ENCODE measurements at places on chromosomes 12 and 14.

DNA sequence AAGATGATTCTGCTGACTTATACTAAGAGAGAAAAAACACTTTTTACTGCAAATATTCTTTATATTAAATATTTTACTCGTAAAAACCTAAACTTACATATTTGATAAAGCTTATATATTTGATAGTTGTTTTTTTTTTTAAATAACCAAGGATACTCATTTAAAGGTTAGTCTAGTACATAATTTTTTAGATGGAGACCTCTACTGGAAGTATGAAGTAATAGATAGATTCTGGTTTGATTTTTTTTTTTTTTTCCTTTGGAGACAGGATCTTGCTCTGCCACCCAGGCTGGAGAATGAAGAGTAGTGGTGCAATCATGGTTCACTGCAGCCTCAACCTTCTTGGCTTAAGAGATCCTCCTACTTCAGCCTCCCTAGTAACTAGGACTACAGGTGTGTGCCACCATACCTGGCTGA, 16.4 kb downstream of the ARID2 start:
- DNase-seq: peak; percentile 43

DNA sequence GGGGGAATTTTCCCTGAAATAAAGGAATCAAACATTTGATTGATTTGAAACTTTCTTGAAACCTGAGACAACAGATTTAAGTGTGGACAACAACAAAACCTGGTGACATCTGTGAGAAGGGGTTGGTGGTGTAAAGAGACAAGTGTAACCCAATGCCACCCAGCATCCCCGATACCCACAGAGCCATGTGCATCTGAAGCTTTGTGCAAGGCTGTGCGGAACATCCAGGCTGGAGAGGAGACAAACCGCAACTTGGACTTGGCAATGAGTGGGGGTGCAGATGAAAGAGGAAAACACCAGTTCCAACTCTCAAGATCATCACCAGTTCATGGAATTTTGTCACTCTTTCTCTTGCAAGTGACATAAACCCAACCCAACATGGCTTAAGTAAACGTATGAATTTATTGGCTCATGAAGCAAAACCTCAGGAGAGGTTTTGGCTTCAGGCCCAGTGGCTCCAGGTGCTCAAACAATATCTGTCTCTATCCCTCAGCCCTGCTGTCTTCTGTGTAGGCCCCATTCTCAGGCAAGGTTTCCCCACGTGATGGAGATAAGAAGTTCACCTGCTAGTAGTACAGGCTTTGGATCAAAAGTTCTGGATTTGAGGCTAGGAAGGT, 55.2 kb upstream of the NTF3 start:
- DNase-seq: no peak

DNA sequence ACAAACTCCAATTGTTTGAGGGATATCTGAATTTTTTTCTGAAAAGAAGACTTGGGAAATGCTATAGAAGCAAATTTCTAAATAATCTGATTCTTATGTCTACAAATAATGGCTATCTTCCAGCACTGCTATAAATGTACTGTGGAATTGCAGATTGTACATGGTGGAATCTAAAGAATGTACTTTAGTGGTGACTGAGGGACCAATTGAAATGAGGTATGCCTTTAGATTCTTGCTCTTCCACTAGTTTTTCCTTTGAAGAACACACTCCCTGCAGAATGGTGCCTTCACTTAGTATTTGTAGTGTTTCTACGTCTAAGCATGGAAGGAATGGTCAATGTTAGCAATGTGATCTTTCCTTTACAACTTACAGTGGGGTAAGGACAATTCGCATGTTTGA, 11.7 kb upstream of the PRB4 start:
- DNase-seq: no peak

DNA sequence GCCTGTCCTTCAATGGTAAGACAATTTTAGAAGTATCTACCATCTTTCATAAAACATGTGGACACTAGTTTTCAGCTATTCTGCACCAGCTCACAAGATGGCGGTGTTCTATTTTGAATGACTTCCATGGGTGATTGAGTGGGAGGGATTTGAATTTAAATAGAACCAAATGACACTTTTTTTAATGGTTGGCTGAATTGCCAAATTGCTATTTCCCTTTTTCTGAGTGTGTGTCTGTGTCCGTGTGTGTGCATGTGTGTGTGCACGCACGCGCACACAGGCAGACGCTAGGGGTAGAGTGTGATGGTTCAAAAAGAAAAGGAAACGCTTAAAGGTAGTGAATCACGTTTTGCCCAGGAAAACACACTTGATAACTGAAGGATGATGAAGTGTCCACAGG, 362.6 kb downstream of the DAD1 start:
- no peak for DNase-seq

DNA sequence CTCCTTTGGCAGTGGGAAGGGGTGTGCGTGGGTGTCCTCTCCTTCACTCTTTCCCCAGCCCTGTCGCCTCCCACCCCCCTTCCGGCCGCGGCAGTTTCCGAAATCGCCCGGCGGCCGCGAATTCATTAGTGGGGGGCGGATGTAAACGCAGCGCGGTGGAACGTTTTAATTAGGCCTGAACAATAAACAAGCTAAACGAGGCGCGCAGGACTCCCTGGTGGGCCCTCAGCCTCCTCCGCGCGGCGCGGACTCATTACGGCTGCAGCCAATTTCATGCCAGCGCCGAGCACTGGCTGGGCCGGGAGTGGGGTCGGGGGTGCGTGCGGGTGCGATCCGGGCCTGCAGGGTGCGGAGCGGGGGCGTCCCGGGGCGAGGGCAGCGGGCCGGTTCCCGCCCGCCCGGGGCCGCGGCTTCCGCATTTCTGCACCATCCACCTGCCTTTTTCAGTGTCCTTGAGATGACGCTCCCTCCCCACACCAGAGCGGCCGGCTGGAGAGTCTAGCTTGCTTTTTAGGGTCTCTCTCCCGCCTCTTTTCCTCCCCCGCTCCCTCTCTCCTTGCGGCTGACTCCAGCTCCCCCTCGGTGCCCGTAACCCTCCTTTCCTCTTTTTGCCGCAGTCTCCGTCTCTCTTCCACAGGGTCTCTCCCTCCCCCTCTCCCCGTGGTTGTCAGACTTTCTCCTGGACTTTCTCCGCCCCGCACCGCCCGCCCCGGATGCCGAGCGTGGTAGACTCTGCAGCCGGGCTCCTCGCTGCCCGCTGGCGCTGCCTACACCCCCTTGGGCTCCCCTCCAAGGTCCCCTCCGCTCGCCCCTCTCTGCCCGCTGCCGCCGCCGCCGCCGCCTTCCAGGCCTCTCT, at the start of gene CISTR:
Gene CISTR, minus strand, starts transcription at position 644 of the 856 bp plus-strand sequence.
- DNase-seq: no peak

GRCh38 chr12:125983784-125984500, 918.7 kb downstream of the AACS start:
- no peak for DNase-seq

DNA sequence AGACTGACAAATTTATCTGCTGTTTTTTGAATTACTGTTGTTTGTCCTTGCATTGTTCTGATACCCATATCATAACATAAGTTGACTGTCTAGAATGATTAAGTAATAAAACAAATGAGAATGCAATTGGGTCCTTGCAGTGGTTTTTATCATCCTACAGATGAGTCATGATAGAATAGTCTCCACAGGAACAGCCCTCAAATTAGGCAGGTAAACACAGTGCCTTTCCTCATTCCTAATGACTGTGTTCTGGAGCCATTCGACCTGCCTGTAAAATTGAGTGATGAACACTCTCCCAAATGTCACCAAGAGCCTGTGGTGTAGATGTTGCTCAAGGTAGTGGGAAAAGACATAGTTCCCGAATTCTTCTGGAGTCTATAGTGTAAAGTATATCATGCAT, 12.3 kb downstream of the NKX2-8 start:
- no peak for DNase-seq

DNA sequence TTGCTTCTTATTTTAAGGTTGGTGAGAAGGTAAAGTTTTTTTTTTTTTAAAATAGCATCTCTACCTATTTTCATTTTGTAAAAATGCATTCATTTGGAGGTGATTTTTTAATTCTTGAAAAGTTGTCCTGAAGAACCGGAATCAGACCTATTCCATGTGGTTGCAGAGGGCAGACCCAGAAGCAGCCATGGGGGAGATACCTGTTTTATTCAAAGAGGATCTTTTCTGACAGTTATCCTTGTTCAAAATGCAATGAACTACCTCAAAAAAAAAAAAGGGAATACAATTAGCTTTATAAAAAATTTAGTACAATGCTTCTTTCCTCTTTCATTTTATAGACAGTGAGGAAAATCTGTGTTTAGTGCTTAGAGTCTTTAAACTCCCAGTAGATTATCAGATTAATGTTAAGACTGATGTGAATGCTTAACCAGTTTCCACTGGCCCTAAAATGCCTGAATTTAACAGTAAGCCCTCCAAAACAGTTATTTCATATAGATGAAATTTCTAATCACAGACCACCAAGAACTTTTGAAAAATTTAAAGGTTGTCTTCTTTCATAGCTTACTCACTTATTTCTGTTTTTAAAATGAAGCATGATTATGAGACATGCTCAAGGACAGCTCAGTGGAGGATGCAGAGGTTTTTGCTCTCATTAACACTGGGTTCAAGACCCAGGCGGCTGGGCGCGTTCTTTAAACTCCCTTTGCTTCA, 8.6 kb upstream of the NEMF start:
- no peak for DNase-seq

- no peak for DNase-seq
These were observed 85.5 kb downstream of the PRICKLE1 start for GRCh38 chr12:42504049-42504448.

DNA sequence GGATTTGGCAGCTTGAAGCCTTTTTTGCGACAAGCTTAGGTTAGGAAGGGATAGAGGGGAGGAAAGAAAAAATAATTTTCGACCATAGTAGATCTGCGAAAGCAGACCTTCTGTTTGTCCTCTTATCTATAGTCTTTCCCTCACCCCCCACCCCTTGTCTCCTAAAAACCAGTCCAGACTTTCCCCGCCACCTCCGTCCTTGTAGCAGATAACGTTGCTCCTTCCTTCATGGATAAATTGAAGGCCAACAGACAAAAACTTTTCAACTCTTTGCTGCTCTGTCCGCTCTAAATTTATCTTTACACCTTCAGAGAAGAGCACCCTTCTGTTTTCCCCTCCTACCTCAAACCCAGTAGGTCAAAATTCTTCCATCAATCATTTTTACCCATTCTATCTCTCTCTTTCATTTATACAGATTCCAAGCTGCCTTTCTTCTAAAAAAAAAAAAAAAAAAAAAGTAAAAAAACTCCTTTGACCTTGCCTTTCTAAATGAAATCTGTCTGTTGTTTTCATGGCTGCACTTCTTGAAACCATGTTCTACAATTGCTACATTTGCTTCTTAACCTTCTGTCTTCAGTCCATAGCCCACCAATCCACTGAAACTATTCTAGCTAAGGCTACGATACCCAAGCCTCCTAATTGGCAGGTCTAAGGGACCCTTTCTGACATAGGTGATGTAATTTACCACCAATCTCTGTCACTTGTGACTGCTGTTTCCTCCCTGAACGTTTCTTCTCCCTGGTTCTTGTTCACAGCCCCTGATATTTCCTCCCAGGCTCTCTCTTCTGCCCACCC, 11.1 kb upstream of the NEMF start:
- no peak for DNase-seq

- peak; percentile 78 for DNase-seq
These were observed 2.6 kb upstream of the KLRK1 start for GRCh38 chr12:10392394-10392930.

GRCh38 chr12:58880639-58881038, 39.7 kb downstream of the LRIG3 start:
- DNase-seq: no peak

DNA sequence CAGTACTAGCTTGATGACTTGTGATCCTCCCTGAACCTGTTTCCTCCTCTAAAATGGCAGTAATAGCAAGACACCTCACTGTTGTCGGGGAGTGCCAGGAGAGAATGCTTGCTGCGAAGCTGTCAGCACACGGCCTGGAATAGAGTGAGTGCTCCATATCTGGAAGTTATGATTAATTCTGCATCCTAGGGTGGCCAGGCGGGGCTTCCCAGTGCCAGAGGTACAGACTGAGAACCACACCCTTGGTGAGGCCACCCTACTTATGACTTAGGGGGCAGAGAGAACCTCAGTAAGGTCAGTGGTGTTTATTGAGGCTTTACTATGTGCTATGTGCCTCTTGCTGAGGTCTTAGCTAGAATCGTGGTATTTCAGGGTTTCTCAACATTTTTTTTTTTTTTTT, 20.1 kb downstream of the MORN3 start:
- DNase-seq: no peak

DNA sequence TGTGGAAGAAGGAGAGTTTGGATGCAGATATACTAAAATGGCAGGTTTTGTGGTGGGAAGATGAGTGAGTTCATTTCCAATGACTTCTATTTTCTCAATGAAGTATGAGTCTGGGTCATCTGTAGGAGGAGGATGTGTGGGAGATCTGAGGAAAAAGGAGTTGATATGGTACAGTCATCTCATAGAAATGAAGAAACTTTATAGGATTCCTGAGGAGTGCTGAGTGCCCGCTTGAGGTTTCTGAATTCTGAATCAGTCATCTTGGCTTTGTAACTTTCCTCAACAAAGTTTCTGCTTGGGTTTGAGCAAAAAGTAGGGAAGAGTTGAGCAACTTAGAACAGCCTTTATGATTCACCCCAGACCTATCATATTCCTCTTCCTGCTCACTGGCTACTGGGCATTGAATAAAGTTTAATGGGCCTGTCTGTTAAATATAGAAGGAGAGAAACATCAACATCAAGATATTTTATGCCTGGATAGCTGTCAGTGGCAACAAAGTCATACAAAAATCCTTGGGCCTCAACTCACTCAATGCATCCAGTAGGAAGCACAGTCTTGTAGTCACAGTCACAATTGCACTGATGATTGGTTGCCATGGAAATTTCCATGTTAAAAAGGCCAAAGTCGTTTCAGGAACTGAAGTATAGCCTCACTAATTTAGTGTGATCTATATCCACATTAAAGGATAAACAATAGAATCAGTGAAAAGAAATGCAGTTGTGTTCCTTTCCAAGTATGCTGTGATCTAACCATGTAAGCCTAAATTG, 284.7 kb downstream of the DUSP6 start:
- DNase-seq: peak; percentile 93

DNA sequence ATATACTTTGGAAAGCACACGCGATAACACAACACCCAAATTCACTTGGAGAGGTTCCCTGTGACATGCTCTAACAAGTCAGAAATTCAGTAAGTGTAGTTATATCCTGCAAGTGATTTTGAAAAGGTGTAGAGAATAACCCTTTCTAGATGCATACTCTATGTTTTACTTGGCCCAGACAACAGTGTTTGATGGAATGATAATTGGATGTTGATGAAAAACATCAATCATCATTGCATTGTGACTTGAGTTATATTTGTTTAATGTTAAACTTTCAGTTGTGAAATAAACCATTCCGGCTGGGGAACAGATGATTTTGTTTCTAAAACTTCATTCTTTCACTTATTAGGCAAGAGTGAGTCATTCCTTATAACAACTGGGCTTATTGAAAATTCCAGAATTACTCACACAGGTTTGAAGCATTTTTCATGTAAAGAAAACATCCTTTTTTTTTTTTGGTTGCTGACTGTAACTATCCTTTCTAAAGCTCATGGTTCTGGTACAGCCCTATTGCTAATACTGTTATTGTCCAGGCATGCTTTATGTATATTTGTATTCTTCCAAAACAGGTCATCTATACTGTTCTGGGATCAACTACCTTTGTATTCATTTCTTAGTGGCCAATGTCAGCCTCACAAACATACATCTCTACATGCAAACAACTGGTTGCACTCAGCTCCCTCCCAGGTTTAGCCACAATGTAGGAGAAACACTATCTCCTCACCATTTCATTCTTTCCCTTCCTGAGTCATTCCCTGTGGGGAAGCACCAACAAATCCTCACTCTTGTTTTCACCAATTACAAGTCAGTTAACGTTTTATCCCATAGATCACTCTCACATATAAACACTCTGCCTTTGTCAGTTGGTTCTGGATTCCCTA, 121.2 kb upstream of the LRIG3 start:
- DNase-seq: peak; percentile 65

- no peak for DNase-seq
These were observed 29.1 kb downstream of the NOC4L start for GRCh38 chr12:132173135-132174014.
